ENCODE measurements at places on chromosomes 2 and 18. TPM values are rescaled to one million over a fixed set of nuclear protein-coding genes. Genes with fewer than 3 reads are reported as not detected.

DNA sequence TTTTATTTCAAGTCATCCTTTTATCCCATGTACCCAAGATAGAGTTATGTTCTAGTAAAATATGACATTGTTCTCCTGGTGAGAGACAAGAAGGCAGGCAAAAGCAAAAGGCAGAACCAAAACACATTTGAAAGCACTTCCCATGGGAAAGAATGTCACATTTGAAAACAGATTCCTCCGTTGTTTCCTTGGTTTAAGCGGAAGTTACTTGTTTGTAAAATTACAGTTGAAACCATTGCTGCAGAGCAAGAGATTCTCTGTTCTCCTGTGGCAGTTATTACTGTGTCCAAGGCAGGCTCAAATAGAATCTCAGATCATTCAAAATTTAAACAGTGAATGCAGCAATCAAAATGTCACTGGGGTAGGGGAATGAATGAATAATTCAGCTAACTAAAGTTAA lies 149.6 kb downstream of the MTCL1 start:
- DNase-seq, result no peak

DNA sequence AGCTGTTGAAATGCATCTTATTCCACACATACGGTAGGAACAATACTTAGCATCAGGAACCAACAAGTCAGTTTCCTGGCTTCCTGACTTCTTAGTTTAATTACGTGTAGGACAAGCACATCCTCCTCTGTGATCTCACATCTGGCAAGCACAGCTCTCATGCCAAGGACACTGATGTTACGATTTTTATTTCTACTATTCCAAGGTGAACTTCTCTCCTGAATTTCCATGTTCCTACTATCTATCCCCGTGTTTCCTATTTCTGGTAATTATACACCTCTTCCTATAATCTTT lies 374.0 kb downstream of the NCKAP5 start:
- no peak for DNase-seq

- no peak for DNase-seq
Measured at GRCh38 chr18:76982038-76982437, 150.5 kb downstream of the MBP start.

The GPR148 gene
- not detected for total RNA-seq

GRCh38 chr2:23659773-23660172 lies 267.1 kb downstream of the ATAD2B start:
- DNase-seq, result no peak
